ENCODE measurements at places on chromosomes 1 and 21. TPM values are rescaled to one million over a fixed set of nuclear protein-coding genes. Genes with fewer than 3 reads are reported as not detected.
A peak's percentile ranks its signal among the peaks of the same experiment; 100 is the strongest.

GRCh38 chr1:203320591-203321272 lies 15.4 kb downstream of the BTG2 start:
- no peak for DNase-seq

- no peak for DNase-seq
Measured at GRCh38 chr1:10613340-10613739, 138.6 kb downstream of the PEX14 start.

- DNase-seq = no peak
Measured at GRCh38 chr1:214120951-214121350, 133.2 kb downstream of the PROX1 start.

The PTPRC gene
- total RNA-seq = not detected

The FAM72B gene
- total RNA-seq = 7.6 TPM

GRCh38 chr21:45471525-45472221 lies 66.7 kb downstream of the COL18A1 start:
- DNase-seq = peak; percentile 96

GRCh38 chr1:60428127-60428526 lies 354.6 kb upstream of the C1orf87 start:
- DNase-seq = no peak

All from HepG2 (cell line).